AG04449 (cell line): ENCODE measurements at places on chromosomes 6 and 20.
A peak's percentile ranks its signal among the peaks of the same experiment; 100 is the strongest.

- DNase-seq: no peak
Measured at GRCh38 chr6:133756078-133756695, 132.7 kb upstream of the TCF21 start.

GRCh38 chr6:66128656-66129055 lies 421.6 kb upstream of the EYS start:
- no peak for DNase-seq

DNA sequence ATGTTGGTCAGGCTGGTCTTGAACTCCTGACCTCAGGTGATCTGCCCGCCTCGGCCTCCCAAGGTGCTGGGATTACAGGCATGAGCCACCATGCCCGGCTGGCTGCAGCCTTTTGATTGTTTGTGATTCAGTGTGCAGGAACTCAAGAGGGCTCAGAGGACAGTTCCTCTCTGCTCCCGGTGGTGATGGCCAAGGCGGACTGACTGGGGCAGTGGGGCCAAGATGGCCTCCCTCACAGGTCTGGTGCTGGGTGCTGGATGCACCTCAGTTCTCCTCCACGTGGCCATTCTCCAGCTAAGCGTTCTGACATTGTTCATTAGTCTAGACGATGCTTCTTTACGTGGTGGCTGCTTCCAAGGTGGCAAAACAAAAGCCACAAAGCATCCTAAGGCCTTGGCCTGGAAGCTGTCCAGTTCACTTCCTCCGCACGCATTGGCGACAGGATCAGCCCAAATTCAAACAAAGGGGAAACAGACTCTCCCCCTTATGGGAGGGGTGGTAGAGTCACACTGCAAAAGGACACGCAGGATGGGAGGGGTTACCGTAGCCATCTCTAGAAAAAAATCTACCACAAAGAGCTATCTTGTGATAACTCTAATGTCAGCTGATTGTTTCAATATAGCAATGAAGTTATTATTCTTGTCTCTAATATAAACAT lies 146.9 kb downstream of the FOXC1 start:
- no peak for DNase-seq

DNA sequence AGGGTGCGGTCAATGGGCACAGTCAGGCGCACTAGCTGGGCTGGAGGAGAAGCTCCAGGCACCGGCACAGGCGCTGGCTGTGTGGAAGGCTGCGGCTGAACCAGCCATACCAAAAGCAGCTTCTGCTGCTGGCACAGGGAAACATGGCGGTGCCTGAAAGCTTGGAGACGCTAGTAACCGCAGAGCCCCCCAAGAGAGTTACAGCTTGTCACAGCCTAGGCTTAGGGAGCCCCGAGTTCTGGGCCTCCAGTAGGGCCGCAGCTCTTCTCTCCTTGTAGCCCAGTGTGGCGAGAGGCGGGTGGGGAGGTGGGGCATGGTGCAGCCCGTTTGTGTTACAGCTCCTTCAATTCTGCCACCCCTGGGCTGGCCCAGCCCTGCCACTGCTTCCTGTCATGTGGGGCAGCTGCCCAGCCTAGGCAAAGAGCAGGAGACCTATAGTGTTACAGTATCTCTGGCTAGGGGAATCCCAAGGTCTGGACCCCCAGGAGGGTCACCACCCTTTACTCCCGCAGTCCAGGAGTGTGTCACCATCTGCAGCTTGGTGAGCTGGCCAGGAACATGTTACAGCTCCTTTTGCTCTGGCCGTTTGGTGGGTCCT lies 58.6 kb upstream of the MANEA start:
- DNase-seq: no peak

DNA sequence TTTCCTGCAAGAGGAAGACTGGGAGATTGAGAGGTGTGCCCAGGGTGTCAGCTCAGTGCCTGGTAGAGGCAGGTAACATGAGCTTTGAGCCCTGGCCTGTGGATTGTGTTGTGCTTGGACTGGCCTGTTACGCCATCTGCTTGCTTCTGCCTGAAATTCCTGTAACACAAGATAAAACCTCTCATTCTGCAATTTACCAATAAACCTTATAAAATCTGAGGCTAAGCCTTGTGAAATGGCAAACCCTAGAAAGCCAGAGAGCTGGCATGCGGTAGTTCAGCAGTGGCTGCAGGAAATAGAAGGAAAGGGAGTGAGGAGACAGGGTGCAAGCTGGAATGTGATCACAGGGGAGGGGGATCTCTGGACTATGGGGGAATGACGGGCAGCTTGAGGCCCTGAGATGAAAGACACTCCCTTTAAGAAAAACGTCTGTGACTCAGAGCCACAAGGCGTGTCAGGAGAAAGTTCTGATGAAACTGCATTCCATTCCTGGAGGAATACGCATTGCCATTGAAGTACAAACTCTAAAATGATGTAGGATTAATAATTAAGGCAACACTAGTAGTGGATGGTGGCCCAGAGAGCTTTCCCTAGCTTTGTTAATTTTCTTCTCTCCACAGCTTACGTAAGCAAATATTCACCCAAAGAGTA lies 26.3 kb upstream of the TFAP2A start:
- DNase-seq: peak; percentile 82

- no peak for DNase-seq
Measured at GRCh38 chr6:144646093-144647056, 361.2 kb downstream of the UTRN start.

GRCh38 chr6:164183556-164184123 lies 769.1 kb downstream of the QKI start:
- no peak for DNase-seq

DNA sequence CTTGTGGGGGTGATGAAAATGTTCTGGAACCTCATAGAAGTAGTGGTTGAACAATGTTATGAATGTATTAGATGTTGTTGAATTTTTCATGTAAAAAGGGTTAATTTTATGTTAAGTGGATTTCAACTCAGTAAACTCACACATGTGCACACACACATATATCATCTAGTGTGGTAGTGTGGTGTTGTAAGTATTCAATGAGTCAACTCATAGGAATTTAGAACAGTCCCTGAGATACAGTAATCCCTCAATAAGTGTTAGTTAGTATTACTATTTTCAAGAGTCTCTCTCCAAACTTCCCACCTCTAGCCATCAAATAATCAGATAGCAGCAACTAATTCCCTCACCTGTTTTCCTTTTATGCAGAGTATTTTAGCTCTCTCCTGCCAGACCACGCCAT lies 563.1 kb upstream of the JARID2 start:
- DNase-seq: peak; percentile 44

- no peak for DNase-seq
Measured at GRCh38 chr6:33967966-33968724, 164.3 kb upstream of the MLN start.

- DNase-seq: no peak
Measured at GRCh38 chr6:166998256-166999144, 697 bp upstream of the CEP43 start.

DNA sequence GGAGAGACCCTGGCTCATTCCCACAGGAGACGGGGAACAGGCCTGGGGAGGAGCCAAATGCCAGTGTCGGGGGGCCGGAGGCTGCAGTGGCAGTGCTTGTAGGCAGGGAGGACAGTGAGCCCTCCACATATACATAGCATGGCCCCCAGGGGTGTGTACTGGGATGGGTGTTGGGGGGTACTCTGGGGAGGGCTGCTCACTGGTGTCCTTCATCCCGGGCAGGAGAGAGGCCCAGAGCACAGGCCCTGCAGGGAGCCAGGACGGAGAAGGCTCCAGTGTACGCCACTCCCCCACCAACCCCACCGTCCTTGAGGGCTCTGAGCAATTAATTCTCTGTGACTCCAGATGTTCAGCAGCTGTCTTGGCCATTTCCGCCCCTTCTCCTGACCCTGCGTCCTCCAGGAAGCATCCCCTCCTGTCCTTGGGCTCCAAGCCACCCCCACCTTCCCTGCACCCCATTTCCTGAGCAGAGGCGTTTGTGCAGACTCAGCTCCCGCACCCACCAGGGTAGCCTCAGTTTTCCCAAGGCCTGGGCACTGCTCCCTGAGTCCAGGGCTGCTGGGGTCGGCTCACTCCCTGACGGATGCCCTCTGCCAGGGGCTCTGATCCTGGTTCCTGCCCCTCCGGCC lies 3.4 kb upstream of the ABHD16B start:
- no peak for DNase-seq
